Endothelial cell of umbilical vein (primary cell): ENCODE measurements at places on chromosomes 12 and 14.

DNA sequence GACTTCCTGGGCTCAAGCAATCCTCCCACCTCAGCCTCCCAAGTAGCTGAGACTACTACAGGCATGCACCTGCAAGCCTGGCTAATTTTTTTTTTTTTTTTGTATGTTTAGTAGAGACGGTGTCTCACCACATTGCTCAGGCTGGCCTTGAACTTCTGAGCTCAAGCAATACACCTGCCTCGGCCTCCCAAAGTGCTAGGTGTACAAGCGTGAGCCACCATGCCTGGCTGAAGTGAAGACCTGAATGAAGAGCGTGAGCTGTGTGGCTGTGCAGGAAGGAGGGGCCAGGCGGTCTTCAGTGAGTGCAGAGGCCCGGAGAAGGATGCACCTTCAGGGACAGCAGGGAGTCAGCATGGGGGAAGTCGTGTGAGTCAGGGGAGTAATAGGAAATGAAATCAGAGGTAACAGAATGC is 14.9 kb upstream of the NFKBIA start:
- peak; percentile 41 for DNase-seq

GRCh38 chr14:57274551-57274950 is 5.8 kb downstream of the AP5M1 start:
- DNase-seq = no peak

GRCh38 chr12:3218228-3219171 is 141.3 kb downstream of the TSPAN9 start:
- peak; percentile 88 for DNase-seq

DNA sequence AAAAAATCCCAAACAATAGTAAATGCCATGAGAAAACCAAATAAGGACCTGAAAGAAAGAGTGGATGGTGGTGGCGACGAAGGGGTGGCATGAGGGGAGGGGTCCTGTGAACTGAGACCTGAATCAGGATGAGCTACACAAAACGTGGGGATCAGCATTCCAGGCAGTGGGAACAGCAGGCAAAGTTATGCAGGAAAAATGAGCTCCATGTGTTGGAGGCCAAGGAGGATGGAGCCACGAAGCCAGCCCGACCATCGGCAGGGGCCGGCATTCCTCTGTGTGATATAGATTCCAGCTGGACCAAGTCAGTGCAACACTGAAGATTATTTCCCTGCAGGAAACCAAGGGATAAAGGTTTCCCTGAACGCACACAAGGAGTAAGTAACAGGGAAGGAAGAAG is 7.1 kb downstream of the ADGRD1 start:
- no peak for DNase-seq

GRCh38 chr14:96746101-96746500 is 51.1 kb upstream of the VRK1 start:
- peak; percentile 3 for DNase-seq

DNA sequence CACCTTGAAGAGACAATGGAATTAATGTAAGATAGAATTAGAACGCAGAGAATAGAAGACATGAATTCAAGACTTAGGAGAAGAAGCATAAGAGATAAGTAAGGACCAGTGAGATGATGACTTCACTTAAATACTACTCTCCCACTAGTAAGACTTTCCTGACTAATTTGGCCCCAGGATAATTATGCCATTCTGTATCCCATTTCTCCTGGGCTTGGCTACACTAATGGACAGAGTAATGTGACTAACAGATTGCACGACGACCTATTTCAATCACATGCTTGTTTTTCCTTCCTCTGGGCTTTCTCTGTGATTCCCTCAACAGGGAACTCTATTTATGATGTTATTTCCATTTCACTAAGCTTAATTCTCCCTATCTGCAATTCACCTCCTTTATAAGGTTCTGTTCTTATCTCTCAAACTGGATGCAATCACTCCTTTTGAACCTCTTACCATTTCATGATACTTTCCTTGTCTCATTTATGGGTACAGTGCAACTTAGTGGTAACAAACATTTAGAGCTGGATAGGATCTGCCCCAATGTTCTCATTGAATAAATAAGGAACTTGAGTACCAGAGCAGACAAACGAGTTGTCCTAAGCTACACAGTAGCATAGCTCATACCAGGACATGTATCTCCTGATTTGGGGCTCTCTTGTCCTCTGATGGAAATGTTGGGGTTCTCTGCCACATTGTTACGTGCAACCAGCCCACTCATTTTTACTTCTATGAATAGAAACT is 102.7 kb downstream of the BTG1 start:
- no peak for DNase-seq
